Right ventricle myocardium inferior (tissue), 1 donor: ENCODE measurements at places on chromosomes 12 and 14.

GRCh38 chr12:3551976-3552725, 61.1 kb downstream of the PRMT8 start:
- DNase-seq: no peak

DNA sequence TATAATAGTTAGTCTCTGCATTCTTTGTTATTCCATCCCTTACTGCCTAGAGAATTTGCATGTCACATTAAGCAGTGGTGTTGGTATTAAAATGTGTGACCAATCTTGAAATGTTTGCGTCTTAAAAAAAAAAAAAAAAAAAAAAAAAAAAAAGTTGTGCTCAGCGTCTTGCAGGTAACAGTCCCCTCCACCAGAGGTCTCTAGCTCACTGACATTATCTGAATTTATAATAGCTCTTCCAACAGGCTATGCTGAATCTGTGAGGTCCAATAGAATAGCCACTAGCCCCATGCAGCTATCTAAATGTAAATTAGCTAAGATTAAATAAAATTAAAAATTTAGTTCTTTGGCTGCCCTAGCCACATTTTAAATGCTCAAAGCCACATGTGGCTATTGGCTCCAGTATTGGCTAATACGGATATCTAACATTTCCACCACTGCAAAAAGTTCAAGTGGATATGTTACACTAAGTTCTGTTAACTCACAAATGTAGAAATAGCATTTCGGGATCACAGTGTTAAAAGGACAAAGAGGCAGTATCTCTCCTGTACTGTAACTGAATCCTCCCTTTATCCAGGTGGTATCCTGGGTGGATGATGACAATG, 28.7 kb downstream of the NKX2-8 start:
- DNase-seq: no peak

- DNase-seq: no peak
Observed at GRCh38 chr12:14952299-14952921, 9.0 kb downstream of the ARHGDIB start.

GRCh38 chr12:124732275-124733075, 131.2 kb downstream of the SCARB1 start:
- peak; percentile 62 for DNase-seq

DNA sequence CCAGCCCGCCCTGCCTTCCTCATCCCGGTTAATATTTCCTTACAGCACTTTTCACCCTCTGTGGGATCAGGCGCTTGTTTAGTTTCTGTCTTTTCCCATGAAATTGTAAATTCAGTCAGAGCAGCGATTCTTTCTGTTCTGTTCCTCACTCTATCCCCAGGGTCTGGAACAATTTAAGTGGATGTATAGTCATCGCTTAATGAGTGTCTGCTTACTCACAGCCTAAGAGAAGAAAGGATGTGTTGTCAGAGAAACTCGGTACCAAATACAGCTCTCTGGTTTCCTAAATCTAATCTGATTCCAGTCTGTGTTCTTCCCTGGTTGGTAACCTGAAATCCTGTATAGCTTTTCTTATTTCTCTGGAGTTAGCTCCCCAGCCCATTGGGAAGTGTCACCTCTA, 44.9 kb downstream of the FOS start:
- no peak for DNase-seq

- DNase-seq: peak; percentile 86
Observed at GRCh38 chr14:105060751-105061427, 4.3 kb downstream of the GPR132 start.

DNA sequence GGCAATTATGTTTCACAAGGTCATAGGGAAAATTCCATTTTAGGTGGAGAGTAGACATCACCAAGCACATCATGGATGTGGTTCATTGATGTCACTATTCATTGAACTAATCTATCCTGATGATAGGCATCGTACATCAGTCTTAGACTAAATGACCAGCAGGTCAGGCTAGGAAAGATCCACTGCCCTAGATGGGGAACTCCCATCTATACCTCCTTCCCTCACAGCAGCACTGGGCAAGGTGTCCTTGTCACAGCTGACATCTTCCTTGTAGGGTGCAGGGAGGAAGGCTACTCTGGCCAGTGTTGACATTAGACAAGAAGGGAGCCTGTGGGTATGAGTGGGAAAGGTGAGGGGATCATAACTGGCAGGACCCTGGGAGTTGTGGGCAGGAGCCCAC, 63.8 kb upstream of the CAPRIN2 start:
- no peak for DNase-seq

DNA sequence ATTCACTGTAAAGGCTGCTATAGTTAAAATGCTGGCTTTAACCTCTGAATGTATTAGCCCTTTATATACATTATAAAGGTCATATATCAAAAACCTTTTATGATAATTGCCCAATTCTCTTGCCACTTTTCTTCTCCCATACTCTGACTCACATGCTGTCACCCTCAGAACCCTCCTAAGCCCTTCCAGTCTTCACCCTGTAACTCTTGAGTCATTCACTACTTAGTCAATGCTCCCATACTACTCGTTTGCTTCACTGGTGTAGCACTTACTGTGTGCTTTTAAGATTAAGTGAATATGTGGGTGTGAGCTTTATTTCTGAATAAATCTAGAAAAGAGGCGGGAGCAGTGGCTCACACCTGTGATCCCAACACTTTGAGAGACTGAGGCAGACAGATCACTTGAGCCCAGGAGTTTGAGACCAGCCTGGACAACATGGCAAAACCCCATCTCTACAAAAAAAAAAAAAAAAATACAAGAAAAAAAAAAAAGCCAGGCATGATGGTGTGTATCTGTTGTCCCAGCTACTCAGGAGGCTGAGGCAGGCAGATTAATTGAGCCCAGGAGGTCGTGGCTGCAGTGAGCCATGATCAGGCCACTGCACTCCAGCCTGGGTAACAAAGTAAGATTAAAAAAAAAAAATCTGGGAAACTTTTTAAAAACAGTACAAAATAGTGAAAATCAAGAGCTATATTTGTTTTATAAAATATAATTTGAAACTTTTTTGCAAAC, 37.6 kb downstream of the SPATA7 start:
- no peak for DNase-seq

- DNase-seq: no peak
Observed at GRCh38 chr14:77543240-77543551, 44.6 kb upstream of the ISM2 start.

DNA sequence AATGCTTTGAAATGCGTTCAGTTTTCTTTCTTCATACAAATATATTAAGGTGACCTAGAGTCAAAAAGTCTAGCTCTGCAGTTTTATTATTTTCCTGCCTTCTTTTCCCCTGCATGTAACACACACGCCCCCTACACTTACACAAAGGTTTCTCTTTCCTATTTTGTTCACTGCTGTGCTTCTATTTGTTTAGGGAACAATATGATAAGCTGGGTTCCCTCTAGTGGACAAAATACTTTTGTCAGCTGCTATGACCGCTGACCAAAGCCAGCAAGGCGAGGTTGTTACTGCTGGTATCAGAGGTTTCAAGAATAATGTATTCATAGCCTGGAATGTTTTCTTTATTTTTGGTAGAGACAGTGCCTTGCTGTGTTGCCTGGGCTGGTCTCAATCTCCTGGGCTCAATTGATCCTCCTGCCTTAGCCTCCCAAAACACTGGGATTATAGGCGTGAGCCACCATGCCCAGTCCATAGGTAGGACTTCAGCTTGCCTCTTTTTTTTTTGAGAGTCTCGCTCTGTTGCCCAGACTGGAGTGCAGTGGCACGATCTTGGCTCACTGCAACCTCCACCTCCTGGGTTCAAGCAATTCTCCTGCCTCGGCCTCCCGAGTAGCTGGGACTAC, 33.4 kb downstream of the FNTB start:
- DNase-seq: no peak

- DNase-seq: no peak
Observed at GRCh38 chr12:97476255-97476654, 13.7 kb downstream of the RMST start.

DNA sequence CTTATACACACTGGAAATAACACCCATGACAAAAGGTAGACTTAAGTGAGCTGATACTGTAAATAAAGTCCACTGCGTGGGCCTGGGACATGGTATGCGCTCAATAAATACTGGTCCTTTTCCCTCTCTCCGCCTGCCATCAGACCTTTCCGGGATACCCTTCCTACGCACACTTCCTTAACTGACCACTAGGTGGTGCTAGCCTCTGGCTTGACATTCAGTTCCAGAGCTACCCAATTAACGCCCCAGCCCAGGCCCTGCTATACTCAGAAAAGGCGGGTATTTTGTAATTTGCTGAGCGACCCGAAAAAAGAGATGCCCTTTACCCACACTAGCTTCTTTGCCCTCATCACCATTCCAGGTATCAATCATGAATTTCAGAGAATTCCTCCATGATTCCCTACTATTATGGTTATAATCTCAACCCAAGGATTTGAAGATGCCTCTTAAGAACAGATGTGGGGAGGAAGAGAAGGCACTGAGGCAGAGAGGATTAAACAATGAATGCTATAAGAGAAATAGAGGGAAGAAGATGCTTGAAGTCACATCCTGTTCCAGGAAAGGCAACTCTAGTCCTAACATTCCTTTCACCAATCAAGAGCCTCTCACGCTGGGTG, 3.9 kb upstream of the LRP1 start:
- DNase-seq: peak; percentile 64

- no peak for DNase-seq
Observed at GRCh38 chr14:78278464-78279250, 108.5 kb downstream of the NRXN3 start.

DNA sequence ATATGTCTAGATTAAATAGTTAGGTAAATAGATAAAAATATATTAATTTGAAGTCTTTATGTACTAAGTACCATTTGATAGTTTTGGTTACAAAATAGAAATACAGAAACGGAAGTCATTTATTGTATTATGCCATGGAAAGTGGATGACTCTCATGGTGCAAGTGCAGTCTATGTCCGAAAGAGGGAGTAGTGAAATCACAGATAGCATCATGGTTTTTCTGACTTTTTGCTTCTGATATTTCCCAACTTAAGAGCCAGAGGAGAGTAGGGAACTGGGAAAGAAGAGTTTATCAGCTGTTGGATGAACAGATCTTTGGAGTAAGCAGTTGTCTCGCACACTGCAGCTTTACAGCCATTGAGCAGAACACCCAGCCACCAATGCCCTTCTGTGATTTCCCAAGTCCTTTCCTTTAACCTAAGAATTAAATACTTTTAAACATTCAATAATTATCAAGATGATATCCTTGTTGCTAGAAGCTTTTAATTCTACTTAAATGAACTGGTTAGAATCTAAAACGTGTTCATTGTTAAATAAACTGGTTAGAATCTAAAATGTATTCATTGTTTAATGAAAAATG, 18.4 kb upstream of the SRGAP1 start:
- no peak for DNase-seq

DNA sequence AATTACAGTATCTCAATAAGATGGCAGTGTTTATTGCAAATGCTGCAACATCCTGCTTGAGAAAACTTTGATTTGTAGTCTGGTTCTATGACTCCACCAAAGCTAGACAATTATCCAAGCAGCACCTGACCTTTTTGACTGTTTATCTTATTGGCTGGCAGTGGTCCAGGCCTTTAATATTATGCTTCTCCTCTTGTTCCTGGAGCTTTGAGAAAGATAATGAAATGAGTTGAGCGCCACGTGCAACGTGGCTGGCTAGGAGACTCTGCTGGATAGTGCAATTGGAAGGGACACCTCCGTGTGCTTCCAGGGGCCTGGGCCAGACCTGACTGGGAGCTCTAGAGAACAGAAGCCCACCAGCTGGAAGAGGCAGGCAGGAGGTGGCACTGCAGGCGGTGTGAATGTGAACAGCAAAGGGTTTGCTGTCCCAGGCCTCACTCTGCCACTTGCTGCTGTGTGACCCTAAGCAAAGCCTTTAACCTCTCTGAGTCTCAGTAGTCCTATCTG, 349.3 kb downstream of the CACNA1C start:
- DNase-seq: no peak

DNA sequence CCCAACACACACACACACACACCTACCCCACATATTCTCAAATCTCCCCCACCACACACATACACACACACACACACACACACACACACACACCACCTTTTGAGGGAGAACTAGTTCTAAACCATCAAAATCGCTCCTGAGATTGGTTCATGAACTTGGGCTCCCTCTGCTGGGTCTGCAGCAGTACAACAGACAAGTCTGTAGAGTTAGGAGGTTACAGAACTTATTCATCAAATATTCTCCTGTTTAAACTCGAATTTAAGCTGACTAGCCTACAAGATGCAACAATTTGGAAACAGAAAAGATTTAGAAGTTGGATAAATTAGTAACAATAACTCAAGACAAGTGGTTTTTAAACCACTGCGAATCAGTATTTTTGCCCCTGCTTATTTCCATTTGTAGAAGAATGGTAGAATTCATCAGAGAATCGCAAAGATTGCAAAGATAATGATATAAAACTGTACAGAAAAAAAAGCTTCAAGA, 136.4 kb upstream of the USP15 start:
- DNase-seq: no peak

GRCh38 chr12:69751476-69751875, 12.8 kb downstream of the RAB3IP start:
- no peak for DNase-seq

DNA sequence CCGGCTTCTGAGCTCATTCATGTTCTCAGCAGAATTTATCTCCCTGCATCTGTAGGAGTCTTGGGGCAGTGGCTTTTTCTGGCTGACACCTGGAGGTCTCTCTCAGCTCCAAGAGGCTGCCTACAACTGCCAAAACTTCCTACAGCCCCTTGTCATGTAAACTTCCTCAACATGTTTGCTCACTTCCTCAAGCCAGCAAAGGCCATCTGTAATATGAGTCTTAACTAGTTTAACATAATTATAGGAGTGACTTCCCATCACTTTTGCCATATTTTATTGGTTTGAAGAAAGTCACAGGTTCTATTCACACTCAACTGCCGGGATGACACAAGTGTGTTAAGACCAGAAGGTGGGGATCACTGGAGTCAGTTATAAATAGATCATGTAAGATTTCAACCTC, 194.0 kb downstream of the VRK1 start:
- no peak for DNase-seq

DNA sequence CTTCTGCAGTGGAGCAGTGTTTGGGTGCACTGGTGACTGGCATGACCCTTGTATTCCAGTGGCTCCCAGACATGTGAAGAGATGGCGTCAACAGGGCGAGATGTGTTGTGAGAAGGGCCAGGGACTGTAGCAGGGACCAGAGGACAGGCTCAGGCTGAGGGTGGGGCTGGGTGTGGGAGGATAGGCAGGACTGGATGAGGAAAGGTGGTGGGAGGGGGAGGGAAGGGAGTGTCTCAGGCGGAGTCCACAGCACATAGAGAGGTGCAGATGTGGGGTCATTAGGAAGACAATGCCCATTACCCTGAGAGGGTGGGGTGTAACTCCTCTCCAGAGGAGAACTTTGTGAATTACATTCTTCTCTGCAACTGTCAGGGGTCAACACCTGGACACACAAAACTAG, 78.5 kb downstream of the DICER1 start:
- DNase-seq: no peak

DNA sequence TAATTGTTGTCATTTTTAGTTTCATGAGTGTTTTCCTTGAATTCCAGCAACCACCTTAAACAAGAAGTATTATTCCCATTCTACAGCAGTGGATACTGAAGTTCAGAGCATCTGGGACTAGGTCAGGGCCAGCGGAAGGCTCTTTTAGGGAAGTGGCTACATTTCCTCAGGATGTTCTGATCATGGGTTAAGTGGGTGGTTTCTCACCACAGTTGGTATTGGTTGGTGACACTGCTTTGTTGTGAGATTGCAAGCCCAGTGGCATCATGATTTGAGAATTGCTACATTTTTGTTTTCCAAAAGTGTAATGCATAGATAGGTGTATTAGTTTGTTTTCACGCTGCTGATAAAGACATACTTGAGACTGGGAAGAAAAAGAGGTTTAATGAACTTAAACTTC, 47.1 kb downstream of the SYNE2 start:
- no peak for DNase-seq

- peak; percentile 64 for DNase-seq
Observed at GRCh38 chr12:131894981-131895639, 688 bp downstream of the ULK1 start.
